Activated CD4-positive, alpha-beta T cell treated with anti-CD3 and anti-CD28 coated beads for 24 hours (primary cell): ENCODE measurements at places on chromosomes 16 and 17.

- no peak for DNase-seq
Measured at GRCh38 chr16:68131813-68132706, 46.9 kb downstream of the NFATC3 start.

- no peak for DNase-seq
Measured at GRCh38 chr17:41695134-41695661, 6.5 kb downstream of the EIF1 start.

GRCh38 chr17:73068322-73069153, 23.9 kb downstream of the SLC39A11 start:
- DNase-seq = no peak

DNA sequence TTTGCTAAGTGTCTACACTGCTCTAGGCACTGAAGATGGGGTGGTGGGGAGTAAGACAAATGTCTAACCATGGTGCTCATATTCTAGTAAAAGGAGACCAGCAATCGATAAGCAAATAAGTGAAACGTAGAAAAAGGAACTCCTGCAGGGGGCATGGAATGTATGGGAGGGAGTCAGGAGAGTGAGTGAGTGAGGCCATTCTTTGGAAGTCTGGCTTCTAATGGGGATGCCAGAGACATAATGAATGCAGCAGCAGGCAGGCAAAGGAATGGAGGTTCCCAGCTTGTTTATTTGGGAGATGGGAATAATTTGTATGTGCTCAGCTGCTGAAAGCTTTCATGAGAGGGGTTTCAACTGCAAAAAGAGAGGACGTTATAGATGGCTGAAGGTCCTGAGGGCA, 216.4 kb upstream of the DYNLRB2 start:
- no peak for DNase-seq

DNA sequence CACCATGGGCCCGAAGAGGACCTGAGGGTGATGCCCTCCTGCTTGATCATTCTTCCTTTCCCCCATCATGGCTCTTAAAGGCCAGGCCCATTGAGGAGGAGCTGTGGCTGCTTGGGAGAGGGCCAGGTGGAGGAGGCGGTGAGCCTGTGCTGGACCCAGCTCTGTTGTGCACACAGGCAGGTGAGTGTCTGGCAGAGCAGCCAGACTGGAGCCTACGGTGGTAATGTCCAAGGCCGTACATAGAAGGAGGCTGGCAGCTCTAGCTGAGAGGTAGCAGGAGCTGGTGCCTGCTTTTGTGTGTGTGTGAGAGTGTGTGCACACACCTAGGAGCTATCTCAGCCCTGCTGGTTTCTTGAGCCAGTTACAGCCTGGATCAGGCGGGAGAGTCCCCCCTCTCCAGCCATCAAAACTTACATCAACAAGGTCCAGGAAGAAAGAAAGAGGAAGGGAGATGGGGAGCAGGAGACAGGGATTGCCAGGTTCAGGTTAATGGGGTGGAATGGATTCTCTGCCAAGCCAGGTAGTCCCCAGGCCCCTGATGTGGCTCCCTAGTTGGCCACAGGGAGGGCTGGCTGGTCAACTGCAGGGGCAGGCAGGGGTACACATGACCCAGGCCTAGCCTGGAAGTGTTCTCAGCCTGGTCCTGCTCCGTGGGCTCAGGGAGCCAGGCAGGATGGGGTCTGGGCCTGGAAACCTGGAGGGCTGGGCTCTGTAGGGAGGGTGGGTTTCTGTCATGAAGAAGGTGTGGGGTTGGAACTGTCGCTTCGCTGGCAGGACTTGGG, 107.1 kb downstream of the RAP1GAP2 start:
- no peak for DNase-seq

GRCh38 chr16:5001571-5001970, 32.2 kb downstream of the NAGPA start:
- no peak for DNase-seq

DNA sequence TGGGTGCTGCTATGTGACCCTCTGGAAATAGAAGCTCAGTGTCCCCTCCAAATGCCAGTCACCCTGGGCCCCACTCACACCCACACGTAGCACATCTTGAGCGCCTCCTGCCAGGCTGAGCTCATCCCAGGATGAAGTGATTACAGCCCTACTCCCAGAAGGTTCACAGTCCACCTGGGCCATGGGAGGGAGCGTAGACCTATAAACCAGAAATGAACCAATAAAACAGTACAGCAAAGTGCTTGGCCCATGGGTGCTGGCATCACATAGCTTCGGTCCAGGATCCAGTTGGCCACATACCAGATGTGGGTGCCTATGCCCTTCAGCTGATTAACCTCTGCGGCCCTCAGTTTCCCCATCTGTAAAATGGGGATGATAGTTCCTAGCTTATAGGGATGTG, 2.2 kb upstream of the BICDL2 start:
- DNase-seq = no peak

GRCh38 chr16:30775131-30775391, 11.9 kb downstream of the ZNF629 start:
- DNase-seq = no peak

DNA sequence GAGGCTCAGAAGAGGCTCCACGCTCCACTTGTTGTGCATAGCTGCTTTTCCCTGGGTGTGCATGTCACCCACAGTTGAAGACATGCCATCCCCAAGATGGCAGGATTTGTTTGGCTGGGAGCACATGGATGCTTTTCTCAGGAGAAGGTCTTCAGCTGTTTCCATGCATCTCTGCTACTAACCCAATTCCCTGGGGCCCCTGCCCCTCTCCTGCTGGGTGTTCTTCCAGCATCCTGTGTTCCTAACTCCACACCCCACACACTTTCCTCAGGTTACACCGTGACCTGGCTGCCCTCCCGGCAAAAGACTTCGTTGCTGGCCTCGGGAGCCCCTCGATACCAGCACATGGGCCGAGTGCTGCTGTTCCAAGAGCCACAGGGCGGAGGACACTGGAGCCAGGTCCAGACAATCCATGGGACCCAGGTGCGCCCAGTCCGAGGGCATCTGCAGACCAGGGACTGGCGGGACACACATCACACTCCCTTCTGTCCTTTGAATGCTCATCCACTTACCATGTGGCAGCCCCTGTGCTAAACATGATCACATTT, 21.5 kb downstream of the ITGAL start:
- no peak for DNase-seq

- DNase-seq = no peak
Measured at GRCh38 chr16:53433509-53433908, 762 bp upstream of the RBL2 start.

- DNase-seq = peak; percentile 9
Measured at GRCh38 chr17:50661795-50662391, 27.2 kb downstream of the ABCC3 start.

GRCh38 chr17:77882481-77883212, 75.9 kb upstream of the TNRC6C start:
- DNase-seq = peak; percentile 44

DNA sequence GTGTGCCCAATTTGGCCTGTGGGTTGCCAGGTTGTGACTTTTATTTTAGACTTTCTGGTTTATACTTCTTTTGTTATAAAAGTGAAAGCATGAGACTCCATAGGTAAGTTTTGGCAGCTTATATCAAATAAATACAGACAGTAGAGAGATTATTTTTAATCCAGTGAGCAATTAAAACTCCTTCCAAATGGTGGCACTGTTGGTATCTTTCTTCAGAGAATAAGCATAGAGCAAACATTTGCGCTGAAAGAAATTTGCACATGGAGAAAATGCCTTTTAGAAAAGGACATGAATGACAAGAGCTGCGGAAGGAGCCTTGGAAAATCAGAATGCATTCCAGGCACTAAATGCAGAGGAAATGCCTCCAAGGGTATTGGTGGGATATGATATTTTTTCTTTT, 46.1 kb upstream of the DNAJA2 start:
- no peak for DNase-seq

DNA sequence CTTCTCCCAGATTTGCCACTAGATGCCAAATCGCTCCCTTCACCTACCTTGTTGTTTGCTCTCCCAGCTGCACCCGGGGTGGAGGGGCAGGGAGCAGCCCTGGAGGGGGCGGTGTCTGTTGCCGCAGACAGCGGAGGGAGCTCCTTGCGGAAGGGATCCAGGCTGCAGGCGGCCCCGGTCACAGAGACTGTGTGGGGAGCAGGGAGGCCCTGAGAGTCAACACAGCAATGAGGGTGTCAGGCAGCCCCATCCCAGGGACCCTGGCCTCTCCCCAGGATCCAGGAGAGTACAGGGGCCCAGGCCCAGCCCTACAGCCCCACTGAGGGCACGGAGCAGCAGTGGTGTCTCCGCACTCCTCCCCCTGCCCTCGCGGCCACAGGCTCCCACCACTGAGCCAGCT, 50.5 kb upstream of the CHMP6 start:
- DNase-seq = no peak

DNA sequence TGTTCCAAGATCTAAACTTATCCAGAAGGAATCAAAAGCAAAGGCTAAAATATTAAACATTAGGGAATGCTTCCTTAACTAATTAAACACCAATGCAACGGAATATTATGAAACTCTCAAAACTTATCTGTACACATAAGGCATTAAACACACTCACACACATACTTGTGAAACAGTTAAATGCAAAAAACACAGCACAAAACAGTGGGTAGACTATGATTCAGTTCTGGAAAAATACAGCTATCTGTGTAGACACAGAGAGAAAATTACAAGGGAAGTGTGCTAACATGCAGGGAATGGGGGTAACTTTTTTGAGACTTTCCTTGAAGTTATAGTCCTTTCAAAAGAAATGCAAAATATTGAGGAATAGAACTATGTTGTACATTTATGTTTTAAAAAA, 36.7 kb upstream of the CCL1 start:
- DNase-seq = no peak

DNA sequence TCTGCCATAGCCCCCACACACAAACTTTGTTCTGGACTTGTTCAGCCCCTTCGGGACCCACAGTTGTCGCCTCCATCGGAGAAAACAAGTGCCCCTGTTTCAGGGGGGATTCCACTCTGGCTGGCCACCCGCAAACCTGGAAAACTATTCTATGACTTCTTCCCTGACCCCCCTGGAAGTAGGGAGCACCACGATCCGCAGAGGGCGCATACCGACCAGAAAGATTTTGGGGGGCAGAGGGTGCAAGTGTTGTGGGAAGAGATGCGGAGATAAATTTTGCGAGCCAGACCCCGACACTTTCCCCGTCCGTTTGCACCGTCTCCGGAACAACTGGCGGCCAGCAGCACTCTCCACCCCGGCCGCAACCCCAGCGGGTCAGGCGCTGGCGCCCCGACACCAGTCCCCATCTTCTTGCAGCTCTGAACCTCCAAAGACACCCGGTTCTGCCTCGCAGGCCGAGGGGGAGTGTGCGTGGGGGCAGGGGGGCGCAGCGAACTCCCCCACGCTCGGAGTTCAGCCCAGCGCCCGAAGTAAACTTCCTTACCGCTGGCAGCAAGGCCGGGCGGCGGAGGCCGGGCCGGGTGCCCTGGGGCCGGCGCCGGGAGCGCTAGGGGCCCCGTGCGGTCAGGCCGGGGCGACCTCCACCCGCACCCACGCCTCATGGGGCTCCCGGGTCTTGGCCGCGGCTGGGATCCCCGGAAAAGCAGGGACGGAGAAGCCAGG, 744 bp downstream of the SALL1 start:
- no peak for DNase-seq
